Peyer's patch (tissue), 4 donors: ENCODE measurements at places on chromosomes 5 and 9. TPM values are rescaled to one million over a fixed set of nuclear protein-coding genes. Genes with fewer than 3 reads are reported as not detected.

The ADAMTS2 gene
- total RNA-seq = 10.6 TPM

The CLIC3 gene
- total RNA-seq = not detected

- DNase-seq = no peak
Observed at GRCh38 chr5:175687231-175687701, 29.4 kb downstream of the HRH2 start.

The FCN2 gene
- not detected for total RNA-seq

- DNase-seq = no peak
Observed at GRCh38 chr9:73050065-73050816, 97.4 kb upstream of the ALDH1A1 start.

DNA sequence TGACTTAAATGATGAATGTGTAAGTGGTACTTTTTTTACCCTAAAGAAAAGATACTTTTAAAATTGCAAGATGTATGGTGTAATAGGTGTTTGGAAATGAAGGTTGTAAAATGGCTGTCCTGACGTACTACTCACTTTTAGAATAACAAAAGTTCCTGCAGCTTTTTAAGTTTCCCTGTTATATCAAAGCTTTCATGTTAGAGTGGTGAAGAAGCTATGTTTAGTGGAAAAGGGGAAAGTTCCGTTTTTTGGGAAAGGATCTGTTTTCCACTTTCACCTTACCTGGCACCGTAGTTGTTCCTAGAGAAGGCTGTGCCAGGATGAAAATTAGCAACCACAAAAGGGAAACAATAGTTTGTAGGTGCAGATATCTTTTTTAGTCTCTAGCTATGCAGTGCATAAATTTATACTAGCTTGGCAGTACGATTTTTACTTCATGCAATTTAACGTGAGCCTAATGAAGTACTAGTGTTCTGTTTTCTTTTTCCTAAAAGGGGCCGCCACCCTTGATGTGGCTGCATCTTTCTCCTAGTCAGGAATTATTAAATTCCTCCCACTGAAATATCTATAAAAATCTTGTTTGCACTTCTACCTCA lies 1.3 kb downstream of the TNPO1 start:
- DNase-seq = no peak

The PFN3 gene
- not detected for total RNA-seq

The EQTN gene
- not detected for total RNA-seq

GRCh38 chr5:83496626-83497025 lies 25.1 kb downstream of the VCAN start:
- no peak for DNase-seq

- no peak for DNase-seq
Observed at GRCh38 chr5:33148076-33148513, 292.7 kb upstream of the TARS1 start.

DNA sequence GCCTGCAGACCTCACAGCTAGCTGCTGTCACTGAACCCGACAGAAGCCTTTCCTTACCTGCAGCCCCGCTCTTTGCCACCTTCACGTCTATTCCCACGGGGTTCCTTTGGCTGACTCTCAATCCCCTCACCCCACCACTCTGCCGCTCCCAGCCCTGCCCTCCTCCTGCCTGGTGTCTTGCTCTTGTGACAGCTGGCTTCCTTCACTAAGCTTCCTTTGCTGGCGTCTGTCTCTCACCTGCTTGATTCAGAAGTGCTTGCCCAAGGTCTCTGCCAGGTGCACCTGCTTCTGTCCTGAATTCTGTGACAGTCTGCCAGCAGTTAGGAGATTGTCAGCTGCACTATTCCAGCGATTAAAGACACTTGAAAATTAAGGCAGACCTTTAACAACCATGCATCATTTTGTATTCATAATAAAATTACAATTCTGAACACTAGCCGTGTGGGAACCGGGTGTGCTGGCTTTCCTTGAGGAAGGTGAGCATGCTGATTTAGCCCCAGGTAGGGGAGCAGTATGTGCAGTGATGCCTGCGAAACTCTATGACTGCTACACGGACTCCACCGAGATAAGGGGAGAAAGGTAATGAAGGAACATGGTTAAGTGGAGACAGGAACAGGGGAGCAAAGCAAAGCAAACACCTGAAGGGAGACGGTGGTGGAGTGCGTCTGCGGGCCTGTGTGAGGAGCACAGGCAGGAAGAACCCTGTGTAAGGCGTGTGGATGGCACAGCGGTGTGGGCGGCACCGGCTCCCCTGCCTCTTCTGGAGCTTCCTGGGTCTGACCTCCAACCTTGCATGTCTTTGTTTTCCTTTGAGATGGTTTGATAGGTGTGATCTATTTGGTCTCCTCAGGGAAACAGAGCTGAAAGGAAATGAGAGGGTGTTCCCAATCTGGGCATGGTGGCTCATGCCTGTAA lies 80.1 kb upstream of the CACNA1B start:
- DNase-seq = no peak

The IFNK gene
- total RNA-seq = not detected

The ENTPD2 gene
- 29.1 TPM for total RNA-seq

The CARD19 gene
- total RNA-seq = 34.7 TPM

- no peak for DNase-seq
Observed at GRCh38 chr5:169248550-169248949, 52.4 kb downstream of the SLIT3 start.

DNA sequence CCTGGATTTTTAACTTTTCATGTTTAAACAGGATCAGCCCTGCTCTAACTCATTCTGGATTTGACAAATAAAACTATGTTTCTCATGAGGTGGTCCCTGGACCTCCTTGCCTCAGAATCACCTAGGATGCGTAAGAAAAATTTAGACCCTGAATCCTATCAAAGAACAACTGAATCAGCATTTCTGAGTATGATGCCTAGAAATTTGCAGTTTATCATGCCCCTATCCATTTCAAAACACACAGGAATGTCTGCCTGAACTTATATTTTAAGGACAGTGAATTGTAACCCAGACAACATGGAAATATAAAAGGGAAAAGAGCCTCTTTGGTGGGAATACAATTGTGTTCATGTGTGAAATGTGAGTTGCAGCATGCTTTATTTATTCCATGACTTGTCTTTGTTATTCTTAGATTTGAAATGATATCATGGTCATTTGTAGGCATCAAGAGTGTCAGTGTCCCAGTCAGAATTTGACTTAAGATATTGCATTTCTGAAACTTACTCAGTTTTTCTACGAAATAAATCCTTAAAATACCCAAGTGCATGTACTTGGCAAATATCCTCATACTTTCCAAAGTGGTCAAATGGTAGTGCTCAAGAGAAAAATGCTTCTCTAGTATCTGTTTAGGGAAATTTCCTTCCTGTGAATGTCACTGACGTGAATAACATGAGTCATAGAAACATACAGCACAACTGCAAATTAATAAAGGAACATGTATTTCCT lies 144.3 kb downstream of the GIN1 start:
- no peak for DNase-seq

The UBE2B gene
- total RNA-seq = 61.2 TPM

- no peak for DNase-seq
Observed at GRCh38 chr9:98842510-98842909, 35.0 kb downstream of the GALNT12 start.

The NUTM2G gene
- not detected for total RNA-seq

The BARHL1 gene
- not detected for total RNA-seq

The OR1J2 gene
- total RNA-seq = not detected

GRCh38 chr9:8604201-8604600 lies 804.6 kb upstream of the DMAC1 start:
- DNase-seq = no peak

DNA sequence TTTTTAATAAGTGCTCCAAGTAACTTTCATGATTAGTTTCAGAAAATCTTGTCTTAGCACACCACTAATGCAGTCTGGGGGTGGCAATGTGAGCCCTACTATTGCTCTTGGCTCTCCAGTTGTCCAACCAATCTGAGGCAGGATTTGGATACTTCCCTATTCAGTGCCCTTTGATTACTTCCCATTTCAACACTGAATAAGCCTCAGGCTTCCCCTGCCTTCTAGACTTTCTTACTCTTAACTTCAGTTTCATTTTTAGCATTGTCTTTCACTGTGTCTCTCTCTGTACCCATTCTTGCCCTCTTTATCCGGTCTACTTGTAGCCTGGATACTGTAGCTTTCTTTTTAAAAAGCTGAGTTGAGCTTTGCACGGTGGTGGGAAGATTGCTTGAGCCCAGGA lies 186.1 kb downstream of the C9orf152 start:
- no peak for DNase-seq

GRCh38 chr9:31103836-31104235 lies 1280.6 kb upstream of the ACO1 start:
- no peak for DNase-seq

GRCh38 chr5:56557198-56557597 lies 258.2 kb upstream of the MAP3K1 start:
- no peak for DNase-seq

DNA sequence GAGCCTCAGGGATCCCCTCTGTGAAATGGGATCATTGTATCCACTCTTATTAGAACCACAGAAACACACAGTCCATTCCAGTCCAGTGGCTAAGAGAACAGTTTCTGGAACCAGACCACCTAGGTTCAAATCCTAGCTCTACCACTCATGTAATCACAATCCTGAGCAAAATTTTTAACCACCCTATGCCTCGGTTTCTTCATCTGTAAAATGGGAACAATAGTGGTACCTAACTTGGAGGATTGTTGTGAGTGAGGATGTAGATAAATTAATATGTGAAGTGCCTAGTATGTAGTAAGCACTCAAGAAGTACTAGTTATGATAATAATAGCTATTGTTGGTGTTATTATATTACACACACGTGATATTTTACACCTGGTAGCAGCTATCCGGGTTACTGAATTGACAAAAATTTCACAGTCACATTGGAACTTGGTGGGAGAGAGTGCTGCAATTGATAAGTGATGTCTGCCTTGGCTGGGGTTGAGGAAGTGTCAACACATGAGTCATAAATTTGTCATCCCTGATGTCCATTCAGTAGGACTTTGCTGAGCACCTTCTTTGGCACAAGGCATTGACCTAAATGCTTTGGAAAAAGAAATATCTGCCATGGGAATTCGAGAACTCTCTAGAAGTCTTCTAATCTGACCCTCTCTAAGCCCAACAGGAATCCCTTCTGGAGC lies 68.4 kb downstream of the COL27A1 start:
- no peak for DNase-seq

GRCh38 chr5:134494780-134495179 lies 30.7 kb upstream of the JADE2 start:
- DNase-seq = no peak

DNA sequence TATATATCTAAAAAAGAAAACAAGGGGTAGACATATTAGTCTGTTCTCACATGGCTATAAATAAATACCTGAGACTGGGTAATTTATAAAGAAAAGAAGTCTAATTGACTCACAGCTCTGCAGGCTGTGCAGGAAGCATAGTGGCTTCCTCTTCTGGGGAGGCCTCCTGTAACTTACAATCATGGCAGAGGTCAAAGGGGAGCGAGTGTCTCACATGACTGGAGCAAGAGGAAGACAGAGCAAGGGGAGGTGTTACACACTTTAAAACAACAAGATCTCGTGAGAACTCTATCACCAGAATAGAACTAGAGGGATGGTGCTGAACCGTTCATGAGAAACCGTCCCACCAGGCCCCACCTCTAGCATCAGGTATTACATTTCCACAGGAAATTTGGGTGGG lies 616.8 kb downstream of the TLE4 start:
- DNase-seq = no peak

The LRRC26 gene
- 45.7 TPM for total RNA-seq

GRCh38 chr9:98547606-98548005 lies 161.1 kb downstream of the GABBR2 start:
- no peak for DNase-seq

- no peak for DNase-seq
Observed at GRCh38 chr9:129712634-129713401, 40.0 kb downstream of the PTGES start.

- no peak for DNase-seq
Observed at GRCh38 chr5:160660132-160660531, 191.9 kb downstream of the ATP10B start.

GRCh38 chr9:88889386-88889785 lies 101.9 kb upstream of the S1PR3 start:
- no peak for DNase-seq

DNA sequence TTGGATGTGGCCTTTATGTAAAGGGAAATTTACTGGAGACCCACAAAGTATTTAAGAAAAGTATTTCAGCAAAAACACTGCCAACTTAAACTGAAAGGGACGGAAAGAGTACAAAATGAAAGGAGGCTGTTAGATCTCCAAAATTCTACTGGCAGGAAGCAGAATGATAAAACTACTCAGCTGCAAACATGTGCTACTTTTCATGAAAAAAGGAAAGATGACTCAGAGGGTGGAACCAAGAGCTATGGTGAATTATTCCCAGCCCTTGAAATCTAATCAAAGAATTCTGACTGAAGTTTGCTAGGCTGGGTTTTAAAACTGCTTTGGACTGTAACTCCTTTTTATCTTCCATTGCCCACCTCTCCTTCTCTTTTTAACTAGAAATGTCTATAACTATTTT lies 58.6 kb upstream of the ZBED3 start:
- DNase-seq = no peak

The TAF11L10 gene
- not detected for total RNA-seq

The SPINK4 gene
- 106 TPM for total RNA-seq

GRCh38 chr5:111563031-111563822 lies 50.9 kb upstream of the STARD4 start:
- no peak for DNase-seq

DNA sequence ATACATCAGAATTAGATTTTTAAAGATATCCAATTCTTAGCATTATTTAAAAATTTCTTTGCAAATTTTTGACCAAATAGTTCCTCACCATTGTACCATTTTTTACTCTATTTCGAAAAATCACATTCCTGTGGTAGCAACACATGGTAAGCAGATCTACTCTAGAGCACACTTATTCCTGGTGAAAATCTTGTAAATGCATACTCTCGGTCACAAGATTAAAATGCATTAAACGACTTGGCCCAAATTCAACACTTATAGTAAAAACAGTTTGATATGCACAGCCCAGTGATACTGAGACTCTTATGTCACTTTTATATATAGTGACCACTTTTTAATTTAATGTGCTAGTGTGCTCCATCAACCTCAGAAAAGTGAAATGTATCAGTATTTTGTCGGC lies 208.8 kb upstream of the TARS1 start:
- no peak for DNase-seq

- no peak for DNase-seq
Observed at GRCh38 chr9:113454914-113455761, 8.4 kb upstream of the RGS3 start.

The PALM2AKAP2 gene
- not detected for total RNA-seq

The INPP5E gene
- 18.6 TPM for total RNA-seq

The MVB12B gene
- 7.9 TPM for total RNA-seq

- DNase-seq = no peak
Observed at GRCh38 chr9:115349542-115349941, 231.6 kb upstream of the TNC start.

The ESM1 gene
- total RNA-seq = not detected

The STC2 gene
- total RNA-seq = 2.6 TPM

The AGXT2 gene
- 11.2 TPM for total RNA-seq

DNA sequence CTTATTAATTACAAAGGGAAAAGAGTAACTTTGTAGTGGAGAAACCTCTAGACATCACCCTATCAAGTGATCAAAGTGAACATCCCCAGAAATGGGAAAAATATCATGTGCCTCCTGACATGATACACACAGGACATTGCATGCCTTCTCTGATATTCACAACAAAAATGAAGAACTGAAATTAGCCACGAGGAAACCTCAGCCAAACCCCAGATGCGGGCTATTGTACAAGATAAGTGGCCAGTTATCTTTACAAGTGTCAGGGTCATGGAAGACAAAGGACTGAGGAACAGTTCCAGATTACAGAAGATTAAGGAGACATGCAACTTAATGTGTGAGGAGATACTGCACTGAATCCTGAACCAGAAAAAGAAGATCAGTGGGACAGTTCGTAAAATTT lies 23.8 kb upstream of the NPM1 start:
- no peak for DNase-seq
